ENCODE measurements at places on chromosomes 3 and 15. TPM values are rescaled to one million over a fixed set of nuclear protein-coding genes. Genes with fewer than 3 reads are reported as not detected.

- DNase-seq, result no peak
Observed at GRCh38 chr3:183287301-183287971, 34.4 kb downstream of the B3GNT5 start.

CCR1 gene
- polyA plus RNA-seq, result 1.4 TPM

PIERCE2 gene
- polyA plus RNA-seq, result 6.9 TPM

NPAP1 gene
- polyA plus RNA-seq, result 1.8 TPM

DNA sequence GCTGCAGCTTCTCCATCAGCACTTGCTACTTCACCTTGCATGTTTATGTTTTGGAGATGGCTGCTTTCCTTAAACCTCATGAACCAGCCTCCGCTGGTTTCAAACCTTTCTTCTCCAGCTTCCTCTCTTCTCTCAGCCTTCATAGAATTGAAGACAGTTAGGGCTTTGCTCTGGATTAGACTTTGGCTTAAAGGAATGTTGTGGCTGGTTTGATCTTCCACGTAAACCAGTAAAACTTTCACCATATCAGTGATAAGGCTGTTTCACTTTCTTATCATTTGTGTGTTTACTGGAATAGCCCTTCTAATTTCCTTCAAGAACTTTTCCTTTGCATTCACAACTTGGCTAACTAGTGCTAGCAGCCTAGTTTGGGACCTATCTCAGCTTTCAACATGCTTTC is 11.7 kb upstream of the GNAT1 start:
- DNase-seq, result no peak

GRCh38 chr3:19485267-19485666 is 337.0 kb downstream of the KCNH8 start:
- DNase-seq, result no peak

GOLGA6L7 gene
- 1.4 TPM for polyA plus RNA-seq
